Esophagus squamous epithelium (tissue), 5 donors: ENCODE measurements at places on chromosomes 13 and 19. TPM values are rescaled to one million over a fixed set of nuclear protein-coding genes. Genes with fewer than 3 reads are reported as not detected.
A peak's percentile ranks its signal among the peaks of the same experiment; 100 is the strongest.

ZNF83 gene
- total RNA-seq, result 12.9 TPM

DOHH gene
- total RNA-seq, result 21.0 TPM

DNA sequence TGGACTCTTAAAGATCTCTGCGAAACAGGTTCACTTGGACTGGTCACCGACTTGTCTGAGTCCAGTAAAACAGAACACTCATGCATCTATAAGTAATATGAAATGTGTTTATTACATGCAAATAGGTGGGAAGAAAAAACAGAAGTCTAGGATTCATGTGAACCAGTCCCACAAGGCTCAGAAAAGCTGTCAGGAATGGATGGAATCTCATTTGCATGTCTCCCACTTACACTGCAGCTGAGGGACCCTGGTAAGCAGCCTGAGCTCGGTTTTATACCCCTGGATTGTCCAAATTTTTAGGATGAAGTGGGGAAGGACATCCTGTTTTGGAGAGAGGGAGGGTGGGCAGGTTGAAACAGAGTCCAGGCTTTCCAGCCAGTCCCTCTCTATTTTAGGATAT, 1545.1 kb upstream of the PCDH20 start:
- no peak overlapping the region for H3K27ac ChIP-seq
- DNase-seq, result no peak
- H3K36me3 ChIP-seq, result no peaks in the 10 kb centered on the region
- no peaks in the 10 kb centered on the region for H3K4me1 ChIP-seq

DNA sequence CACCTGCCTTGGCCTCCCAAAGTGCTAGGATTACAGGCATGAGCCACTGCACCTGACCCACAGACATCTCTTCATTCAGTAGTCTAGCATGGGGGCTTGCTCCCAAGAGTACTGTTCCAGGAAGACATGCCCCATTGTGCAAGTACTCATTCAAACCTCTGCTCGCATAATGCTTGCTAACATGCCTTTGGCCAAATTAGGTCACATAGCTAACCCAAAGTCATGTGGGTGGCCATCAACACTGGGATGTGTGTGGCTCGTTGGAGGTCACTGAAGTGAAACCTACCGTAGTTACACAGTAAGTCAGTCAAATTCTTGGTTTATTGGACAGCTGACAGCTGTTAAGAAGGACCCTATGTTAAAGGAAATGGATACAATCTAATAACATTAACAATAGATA, 20.3 kb downstream of the RFXAP start:
- no peaks in the 10 kb centered on the region for H3K36me3 ChIP-seq
- no peak overlapping the region for H3K4me3 ChIP-seq
- no peaks in the 10 kb centered on the region for H3K4me1 ChIP-seq
- no peak for DNase-seq

DACT3 gene
- total RNA-seq, result 0.22 TPM

PALM3 gene
- not detected for total RNA-seq

NCAN gene
- not detected for total RNA-seq

BRME1 gene
- total RNA-seq, result 4.0 TPM

ZNF776 gene
- total RNA-seq, result 9.4 TPM

CDC37 gene
- total RNA-seq, result 128 TPM

DNA sequence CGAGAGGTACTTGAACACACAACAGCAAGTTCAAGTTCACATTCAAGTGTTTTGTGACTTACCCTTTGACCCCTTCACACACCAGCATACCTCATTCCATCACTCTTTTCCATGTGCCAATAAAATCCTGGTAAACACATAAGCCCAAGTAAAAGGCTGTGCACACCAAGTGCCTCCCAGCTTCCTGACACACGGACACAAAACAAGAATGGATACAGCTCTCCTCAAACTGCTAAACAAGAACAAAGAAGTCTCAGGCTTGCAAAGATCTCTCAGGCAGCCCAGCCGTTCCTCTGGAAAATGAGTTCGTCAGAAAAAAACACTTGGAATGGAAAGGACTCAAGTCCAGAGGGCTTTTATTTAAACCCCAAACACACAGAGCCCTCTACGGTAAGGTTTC, 83.7 kb downstream of the NUFIP1 start:
- H3K36me3 ChIP-seq, result no peaks in the 10 kb centered on the region
- H3K27me3 ChIP-seq, result no peaks in the 10 kb centered on the region
- peak overlapping the region; percentile 82 for H3K27ac ChIP-seq
- H3K4me3 ChIP-seq, result no peak overlapping the region
- DNase-seq, result no peak
- H3K4me1 ChIP-seq, result peaks cover 19% of the 10 kb centered on the region

DNA sequence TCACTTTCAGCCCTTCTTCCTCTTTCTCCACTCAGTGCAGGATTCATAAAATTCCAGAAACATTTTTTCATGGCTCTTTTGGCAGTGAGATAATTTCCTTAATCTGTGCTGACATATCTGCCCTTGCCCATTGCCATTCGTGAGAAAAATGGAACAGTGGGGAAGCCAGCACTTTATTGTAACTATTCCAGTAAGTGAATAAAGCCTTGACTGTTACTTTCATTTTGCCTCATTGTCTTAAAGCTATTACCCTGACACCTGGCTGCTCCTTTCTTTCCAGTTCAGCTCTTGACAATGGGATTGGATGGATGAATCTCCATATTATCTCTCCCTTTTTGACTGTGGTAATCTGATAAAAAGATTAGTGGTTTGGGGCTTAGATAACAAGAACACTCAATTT, 1068.1 kb upstream of the PCDH20 start:
- no peak overlapping the region for H3K4me3 ChIP-seq
- H3K4me1 ChIP-seq, result no peaks in the 10 kb centered on the region
- DNase-seq, result no peak
- no peaks in the 10 kb centered on the region for H3K27me3 ChIP-seq

- no peak for DNase-seq
- H3K27me3 ChIP-seq, result no peaks in the 10 kb centered on the region
- peak overlapping the region; percentile 46 for H3K4me3 ChIP-seq
These were observed 1.1 kb downstream of the ELF1 start for GRCh38 chr13:41017817-41018601.

GRCh38 chr19:35085947-35086346, 29.7 kb upstream of the FXYD3 start:
- no peaks in the 10 kb centered on the region for H3K27me3 ChIP-seq
- no peak overlapping the region for H3K4me3 ChIP-seq
- peaks cover 8% of the 10 kb centered on the region for H3K4me1 ChIP-seq
- DNase-seq, result no peak
- no peaks in the 10 kb centered on the region for H3K36me3 ChIP-seq

DNA sequence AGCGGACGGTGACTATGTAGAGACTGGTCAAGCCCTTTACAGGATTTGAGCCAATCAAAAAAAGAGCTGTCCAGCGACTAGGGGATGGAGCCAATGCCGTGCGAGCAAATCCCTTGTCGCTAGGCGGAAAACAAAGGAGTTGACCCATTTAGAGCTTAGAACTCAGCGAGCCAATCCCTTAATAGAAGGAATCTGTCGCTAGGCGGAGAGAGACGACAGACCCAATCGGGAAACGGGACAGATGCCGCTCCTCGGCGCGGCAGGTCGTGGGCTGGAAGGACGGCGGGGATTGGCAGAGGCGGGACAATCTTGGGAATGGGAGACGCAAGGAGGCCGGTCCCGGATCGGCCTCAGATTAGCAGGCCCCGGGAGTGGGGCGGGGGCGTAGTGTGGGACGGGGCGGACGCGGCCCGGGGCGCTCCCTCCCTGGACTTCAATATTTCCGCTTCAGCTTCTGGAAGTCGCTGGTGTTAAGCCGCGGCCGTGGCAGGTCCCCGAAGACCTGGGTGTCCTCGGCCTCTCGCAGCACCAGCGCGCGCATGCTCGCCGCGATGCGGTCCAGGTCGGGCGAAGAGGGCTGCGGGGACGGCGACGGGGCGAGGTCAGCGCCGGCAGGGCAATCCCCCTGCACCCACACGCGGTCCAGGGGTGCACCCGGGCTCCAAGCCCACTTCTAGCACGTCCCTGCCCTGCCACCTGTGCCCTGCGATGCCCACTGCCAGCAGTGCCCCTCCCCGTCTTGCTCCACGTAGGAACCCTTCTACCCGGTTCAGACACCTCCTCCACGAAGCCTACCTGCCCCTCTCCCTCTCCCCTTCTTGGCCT, 2.3 kb upstream of the PNKP start:
- H3K4me3 ChIP-seq, result peak overlapping the region; percentile 47
- DNase-seq, result peak; percentile 76
- peaks cover 44% of the 10 kb centered on the region for H3K36me3 ChIP-seq
- H3K27me3 ChIP-seq, result no peaks in the 10 kb centered on the region
- H3K27ac ChIP-seq, result peak overlapping the region; percentile 92

ZNF556 gene
- total RNA-seq, result 5.8 TPM

ZNF221 gene
- 1.5 TPM for total RNA-seq

ADAT3 gene
- 13.6 TPM for total RNA-seq

GRCh38 chr13:38685974-38686576, 802 bp upstream of the FREM2 start:
- no peaks in the 10 kb centered on the region for H3K36me3 ChIP-seq
- H3K27ac ChIP-seq, result no peak overlapping the region
- DNase-seq, result no peak
- peaks cover 8% of the 10 kb centered on the region for H3K4me1 ChIP-seq

AKT2 gene
- total RNA-seq, result 59.0 TPM

DNA sequence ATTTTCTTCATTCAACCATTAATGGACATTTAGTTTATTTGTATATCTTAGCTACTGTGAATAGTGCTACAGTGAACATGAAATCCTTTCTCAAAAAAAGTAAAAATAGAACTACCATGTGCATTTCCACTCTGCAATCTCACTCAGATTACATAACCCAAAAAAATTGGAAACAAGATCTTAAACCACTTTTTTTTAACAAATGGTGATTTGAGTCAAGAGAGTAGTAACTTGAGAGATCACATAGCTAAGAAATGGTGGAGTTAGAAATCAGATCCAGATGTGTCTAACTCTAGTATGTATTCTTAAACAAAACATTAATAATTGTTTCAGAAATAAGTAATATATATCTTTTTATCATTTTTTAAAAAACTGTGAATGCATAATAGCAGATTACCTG, 318.3 kb upstream of the SGCG start:
- no peaks in the 10 kb centered on the region for H3K27me3 ChIP-seq
- no peaks in the 10 kb centered on the region for H3K4me1 ChIP-seq

PARP4 gene
- 46.4 TPM for total RNA-seq

DNA sequence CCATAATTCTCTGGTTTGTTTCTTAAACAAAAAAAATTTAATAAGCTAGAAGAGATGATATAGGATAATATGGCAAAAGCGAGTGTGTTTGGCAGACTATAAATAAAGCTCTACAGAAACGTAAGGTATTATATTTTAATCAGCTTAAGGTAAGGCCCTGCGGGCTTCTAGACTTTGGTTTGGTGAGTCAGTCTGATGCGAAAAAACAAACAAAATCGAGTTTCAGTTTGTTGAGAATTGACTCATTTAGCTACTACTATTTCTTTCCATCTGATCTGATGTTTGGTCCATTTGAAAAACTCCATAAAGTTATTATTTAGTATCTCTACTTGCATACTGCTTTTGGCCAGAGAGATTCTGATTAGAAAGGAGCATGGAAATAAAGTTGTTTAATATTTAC, 138.0 kb downstream of the MIPEP start:
- no peaks in the 10 kb centered on the region for H3K27me3 ChIP-seq
- no peak for DNase-seq
- H3K4me3 ChIP-seq, result no peak overlapping the region
- peaks cover 14% of the 10 kb centered on the region for H3K4me1 ChIP-seq
- H3K27ac ChIP-seq, result no peak overlapping the region

DNA sequence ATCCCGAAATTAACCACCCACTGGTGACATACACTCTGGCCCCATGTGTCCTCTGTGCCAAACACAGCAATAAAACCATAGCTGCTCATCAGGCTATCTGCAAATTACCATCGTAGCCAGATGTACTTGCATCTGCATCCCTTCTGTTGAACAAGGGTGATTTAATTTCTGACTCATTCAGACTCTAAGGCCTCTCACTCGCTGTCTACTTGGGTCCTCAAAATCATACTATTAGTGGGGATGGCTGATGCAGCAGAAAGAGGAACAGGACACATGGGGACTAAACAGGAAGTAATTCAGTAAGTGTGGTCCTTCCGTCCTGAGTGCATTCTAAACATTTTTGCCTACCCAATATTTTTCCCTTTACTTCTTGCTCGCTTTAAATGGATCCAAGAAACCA, 2275.0 kb upstream of the PCDH20 start:
- DNase-seq, result no peak
- H3K4me1 ChIP-seq, result no peaks in the 10 kb centered on the region
- H3K36me3 ChIP-seq, result no peaks in the 10 kb centered on the region

- no peak overlapping the region for H3K4me3 ChIP-seq
- H3K27me3 ChIP-seq, result no peaks in the 10 kb centered on the region
- H3K36me3 ChIP-seq, result no peaks in the 10 kb centered on the region
- H3K27ac ChIP-seq, result no peak overlapping the region
- peaks cover 6% of the 10 kb centered on the region for H3K4me1 ChIP-seq
These were observed 8.2 kb upstream of the OR1M1 start for GRCh38 chr19:9078651-9079050.

- no peak for DNase-seq
- H3K27me3 ChIP-seq, result peaks cover 29% of the 10 kb centered on the region
- peak overlapping the region; percentile 95 for H3K4me3 ChIP-seq
- peak overlapping the region; percentile 98 for H3K27ac ChIP-seq
These were observed 764 bp downstream of the MIR17HG start for GRCh38 chr13:91347996-91348905.

STAP2 gene
- total RNA-seq, result 96.7 TPM

DNA sequence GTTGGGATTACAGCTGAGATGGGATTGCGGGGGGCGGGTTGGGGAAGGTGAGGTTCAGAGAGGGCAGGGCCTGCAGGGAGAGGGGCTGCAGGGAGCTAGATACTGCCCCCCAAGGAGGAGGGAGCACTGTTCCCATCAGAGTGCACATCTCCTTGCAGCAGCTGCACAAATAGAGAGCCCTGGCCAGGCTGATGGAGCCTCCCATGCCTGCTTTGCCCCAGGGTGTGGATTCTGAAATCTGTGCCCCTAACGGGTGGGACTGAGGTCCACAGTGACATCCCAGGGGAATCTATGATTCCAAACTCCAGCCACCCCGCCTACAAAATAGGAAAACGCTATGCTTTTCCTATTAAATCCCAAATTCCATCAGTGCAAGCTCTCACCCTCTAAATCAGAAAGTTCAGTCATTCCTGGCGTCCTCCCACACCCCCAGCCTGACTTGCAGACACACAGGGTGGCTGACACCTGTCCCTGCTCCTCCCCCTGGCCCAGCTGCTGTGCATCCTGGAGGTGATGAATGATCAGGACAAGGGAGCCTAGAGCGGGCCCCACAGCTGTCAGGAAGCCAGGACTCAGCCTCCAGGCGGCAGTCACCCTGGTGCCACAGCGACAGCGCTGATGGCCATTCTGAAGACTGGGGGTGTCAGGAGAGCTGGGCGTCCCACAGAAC, 6.3 kb upstream of the CEACAM21 start:
- no peak overlapping the region for H3K27ac ChIP-seq
- H3K36me3 ChIP-seq, result no peaks in the 10 kb centered on the region
- H3K4me3 ChIP-seq, result no peak overlapping the region
- no peak for DNase-seq
- no peaks in the 10 kb centered on the region for H3K4me1 ChIP-seq
- peaks cover 11% of the 10 kb centered on the region for H3K27me3 ChIP-seq

GRCh38 chr13:79481685-79482052, 714 bp downstream of the NDFIP2 start:
- peaks cover 9% of the 10 kb centered on the region for H3K4me1 ChIP-seq
- H3K4me3 ChIP-seq, result peak overlapping the region; percentile 79
- DNase-seq, result no peak
- no peaks in the 10 kb centered on the region for H3K27me3 ChIP-seq
- H3K36me3 ChIP-seq, result no peaks in the 10 kb centered on the region

GRCh38 chr19:28019371-28019770, 1193.6 kb downstream of the UQCRFS1 start:
- no peaks in the 10 kb centered on the region for H3K4me1 ChIP-seq
- no peak overlapping the region for H3K27ac ChIP-seq
- no peaks in the 10 kb centered on the region for H3K36me3 ChIP-seq
- no peak for DNase-seq
- no peak overlapping the region for H3K4me3 ChIP-seq
